ENCODE measurements at places on chromosomes 4 and X.

- no peak for DNase-seq
Observed at GRCh38 chrX:155662282-155662681, 49.5 kb upstream of the TMLHE start.

GRCh38 chr4:107044170-107044569 lies 8.1 kb upstream of the DKK2 start:
- DNase-seq, result no peak

GRCh38 chrX:8864161-8864560 lies 63.0 kb upstream of the FAM9A start:
- no peak for DNase-seq

GRCh38 chr4:170674176-170674575 lies 584.4 kb upstream of the AADAT start:
- no peak for DNase-seq

DNA sequence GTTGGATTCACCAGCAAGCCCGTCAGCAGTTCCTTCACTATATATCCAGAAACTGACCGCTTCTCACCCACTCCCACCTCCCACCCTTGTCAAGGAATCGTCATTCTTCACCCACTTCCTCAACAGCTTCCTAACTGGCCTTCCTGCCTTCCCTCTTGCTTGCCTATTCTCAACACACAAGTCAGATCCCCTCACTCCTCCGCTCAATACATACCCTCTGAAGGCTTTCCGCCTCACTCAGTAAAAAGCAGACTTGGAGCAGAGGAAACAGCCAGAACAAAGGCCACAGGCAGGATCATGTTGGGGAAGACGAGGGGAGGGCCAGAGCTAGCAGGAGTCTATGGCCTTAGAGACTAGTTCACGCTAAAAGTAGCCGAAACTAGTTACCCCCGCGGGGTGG lies 23.7 kb downstream of the RWDD4 start:
- no peak for DNase-seq

DNA sequence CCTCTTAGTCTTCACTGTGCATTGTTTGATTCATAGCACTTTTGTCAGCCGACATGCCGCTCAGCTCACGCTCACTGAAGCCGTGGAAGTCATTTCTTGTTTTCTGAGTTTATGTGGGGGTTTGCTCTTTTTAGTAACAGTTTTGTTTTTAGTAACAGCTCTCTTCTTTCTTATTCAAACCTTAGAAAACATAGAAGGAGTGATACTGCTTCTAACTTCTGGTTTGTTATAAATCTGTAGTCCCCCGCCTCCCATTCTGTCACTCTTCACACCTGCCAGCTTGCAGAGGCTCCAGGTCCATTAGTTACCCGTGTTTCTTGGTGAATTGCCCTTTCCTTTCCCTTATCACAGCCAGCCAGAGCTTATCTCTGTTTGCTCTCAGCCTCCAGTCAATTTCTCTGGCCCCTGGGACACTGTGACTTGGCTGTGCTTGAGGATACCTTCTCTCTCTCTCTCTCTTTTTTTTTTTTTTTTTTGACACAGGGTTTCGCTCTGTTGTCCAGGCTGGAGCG lies 50.5 kb downstream of the GRK4 start:
- DNase-seq, result no peak

DNA sequence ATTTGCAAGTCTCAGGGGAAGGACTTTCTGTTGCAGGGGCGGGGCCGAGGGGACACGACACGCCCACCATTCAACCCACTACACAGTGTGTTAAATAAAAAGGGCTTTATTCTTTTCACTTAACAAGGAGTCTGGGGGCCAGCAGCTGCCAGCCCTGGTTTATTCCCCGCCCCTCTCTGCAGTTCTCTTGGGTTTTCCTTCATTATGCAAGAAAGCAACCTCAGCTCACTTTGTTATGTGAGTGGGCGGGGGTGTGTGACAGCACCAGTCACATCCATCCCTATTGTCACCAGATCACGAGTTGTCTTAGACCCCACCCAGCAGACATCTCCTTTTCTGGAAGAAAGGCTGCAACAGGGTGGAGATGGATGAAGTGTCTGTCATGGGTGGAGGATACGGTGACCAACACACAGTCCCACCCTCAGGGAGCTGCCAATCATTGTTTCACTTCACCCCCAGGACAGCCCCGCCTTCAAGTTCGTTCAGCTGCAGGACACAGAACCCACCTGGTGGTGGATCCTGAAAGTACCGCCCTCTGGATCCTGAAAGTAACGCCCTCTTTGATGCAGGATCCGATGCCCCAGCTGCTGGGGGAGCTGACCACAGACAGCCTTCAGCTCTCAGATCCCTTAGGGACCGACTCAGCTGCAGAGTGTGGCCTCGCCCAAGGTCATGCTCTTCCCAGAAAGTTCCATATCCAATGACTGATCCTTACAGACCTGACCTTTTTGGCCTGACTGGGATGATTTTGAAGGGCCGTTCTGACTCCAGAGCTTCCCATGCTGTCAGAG lies 79.6 kb downstream of the SMIM20 start:
- no peak for DNase-seq

DNA sequence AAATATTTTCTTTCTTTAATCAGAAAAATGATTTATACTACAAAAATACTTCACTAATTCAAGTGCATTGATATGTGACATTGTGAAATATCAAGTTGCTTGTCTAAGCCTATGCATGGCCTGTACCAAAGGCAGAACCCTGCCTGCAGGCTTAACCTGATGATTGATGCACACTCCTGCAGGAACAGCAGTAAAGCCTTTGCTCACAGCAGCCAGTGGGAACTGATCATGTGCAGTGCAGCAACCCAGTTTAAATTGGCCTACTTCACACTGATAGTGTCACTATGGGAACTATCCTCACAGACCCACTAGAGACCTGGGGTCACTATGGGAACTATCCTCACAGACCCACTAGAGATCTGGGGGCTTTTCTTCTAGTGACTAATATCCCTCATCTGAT lies 603.8 kb downstream of the RAPGEF2 start:
- DNase-seq, result no peak

GRCh38 chrX:76172325-76172893 lies 453 bp upstream of the PBDC1 start:
- DNase-seq, result no peak

DNA sequence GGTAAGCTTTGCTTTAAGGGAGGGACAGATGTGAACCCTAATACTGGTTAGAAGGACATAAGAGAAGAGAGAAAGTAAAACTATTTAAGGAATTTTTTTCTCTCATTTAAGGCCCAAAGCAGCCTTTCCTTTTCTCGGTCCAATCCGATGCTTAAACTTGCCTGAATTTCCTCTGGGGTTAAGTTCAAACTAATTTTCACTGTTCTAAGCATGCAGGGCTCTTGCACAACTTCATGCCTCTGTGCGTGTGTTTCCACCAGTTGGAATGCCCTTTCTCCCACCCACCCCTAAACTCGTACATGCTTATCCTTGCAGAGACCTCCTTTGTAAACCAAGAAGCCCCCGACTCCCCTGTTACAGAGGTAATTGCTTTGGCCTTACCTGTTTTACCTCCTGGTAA lies 204.7 kb downstream of the CBR4 start:
- DNase-seq, result no peak

- DNase-seq, result no peak
Observed at GRCh38 chrX:7086384-7086783, 61.1 kb upstream of the STS start.

GRCh38 chrX:34884817-34885216 lies 57.8 kb upstream of the FAM47B start:
- DNase-seq, result no peak

GRCh38 chr4:48571471-48571870 lies 81.4 kb downstream of the ZAR1 start:
- DNase-seq, result no peak

GRCh38 chrX:37746218-37746941 lies 33.5 kb upstream of the CYBB start:
- DNase-seq, result no peak

- DNase-seq, result no peak
Observed at GRCh38 chr4:140311257-140311835, 62.1 kb upstream of the SCOC start.

DNA sequence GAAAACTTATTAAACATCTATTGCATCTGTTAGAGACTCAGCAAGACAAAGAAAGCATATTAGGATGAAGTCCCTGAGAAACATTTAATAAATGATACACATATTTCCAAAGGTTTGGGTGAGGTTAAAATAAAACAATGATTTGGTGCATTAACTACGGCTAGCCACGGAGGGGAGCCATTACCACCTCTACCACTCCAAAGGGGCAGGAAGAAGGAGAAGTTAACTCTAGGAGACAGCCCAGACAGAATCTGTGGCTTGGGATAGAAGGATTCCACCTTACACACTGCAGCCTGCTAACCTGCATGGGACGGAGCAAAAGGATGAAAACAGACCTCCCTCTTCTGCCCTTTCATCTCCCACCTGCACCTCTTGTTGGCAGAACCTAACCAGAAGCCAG lies 189.1 kb upstream of the C1QTNF7 start:
- no peak for DNase-seq

DNA sequence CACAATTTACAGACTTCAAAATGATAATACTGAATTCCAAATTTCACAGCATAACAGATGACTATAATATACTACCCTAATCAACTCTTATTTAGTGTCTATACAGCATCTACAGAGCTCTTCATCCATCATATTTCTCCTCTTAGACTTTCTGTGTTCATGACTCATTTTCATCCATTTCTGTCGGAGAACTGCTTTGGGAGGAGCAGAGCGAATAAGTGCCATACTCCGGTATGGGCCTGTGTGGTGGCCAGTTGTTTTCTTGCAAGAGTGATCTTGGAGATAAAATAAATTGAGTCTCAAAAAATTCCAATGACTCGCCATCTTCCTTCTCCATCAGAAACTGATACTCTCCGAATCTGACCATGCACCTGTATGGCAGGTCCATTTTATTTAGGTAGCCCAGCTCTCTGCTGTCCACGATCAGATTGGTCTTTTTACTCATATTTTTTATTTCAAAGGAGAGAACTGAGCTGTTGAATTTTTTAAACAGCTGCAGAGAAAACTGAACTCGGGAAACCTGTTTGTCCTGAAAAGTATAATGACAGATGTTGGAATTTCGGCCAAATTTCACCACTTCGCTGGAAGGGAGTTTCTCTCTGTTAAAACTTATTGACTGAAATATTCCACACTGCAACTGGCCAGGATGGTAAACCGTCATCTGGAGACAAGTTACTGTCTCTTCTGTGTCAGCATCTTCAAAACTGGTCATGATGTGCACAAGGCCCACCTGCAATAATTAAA lies 7.8 kb downstream of the TIFA start:
- no peak for DNase-seq

GRCh38 chr4:126899331-126899801 lies 733.4 kb upstream of the INTU start:
- no peak for DNase-seq

- DNase-seq, result no peak
Observed at GRCh38 chrX:72349190-72349589, 43.5 kb upstream of the CITED1 start.

- DNase-seq, result no peak
Observed at GRCh38 chr4:151099976-151100417, 569 bp downstream of the RPS3A start.

GRCh38 chrX:26411045-26411444 lies 195.1 kb downstream of the MAGEB5 start:
- DNase-seq, result no peak

DNA sequence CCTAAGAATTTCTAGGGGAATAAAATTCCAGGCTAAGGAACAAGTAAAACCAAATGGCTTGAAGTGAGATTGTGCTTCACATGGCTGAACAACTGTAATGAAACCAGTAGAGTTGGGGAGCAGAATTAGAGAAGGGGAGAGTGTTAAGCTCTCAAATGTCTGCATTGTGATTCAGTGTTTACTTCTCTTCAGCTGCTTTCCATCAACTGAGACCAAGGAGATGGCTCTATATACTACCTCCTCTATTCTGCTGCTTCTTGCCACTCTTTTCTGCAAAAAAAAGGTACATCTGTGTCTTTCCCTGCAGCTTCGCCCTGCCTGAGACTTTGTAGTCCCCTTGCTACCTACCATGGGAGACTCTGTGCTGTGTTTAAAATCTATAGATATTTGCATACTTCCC lies 73.5 kb downstream of the WDFY3 start:
- DNase-seq, result no peak

DNA sequence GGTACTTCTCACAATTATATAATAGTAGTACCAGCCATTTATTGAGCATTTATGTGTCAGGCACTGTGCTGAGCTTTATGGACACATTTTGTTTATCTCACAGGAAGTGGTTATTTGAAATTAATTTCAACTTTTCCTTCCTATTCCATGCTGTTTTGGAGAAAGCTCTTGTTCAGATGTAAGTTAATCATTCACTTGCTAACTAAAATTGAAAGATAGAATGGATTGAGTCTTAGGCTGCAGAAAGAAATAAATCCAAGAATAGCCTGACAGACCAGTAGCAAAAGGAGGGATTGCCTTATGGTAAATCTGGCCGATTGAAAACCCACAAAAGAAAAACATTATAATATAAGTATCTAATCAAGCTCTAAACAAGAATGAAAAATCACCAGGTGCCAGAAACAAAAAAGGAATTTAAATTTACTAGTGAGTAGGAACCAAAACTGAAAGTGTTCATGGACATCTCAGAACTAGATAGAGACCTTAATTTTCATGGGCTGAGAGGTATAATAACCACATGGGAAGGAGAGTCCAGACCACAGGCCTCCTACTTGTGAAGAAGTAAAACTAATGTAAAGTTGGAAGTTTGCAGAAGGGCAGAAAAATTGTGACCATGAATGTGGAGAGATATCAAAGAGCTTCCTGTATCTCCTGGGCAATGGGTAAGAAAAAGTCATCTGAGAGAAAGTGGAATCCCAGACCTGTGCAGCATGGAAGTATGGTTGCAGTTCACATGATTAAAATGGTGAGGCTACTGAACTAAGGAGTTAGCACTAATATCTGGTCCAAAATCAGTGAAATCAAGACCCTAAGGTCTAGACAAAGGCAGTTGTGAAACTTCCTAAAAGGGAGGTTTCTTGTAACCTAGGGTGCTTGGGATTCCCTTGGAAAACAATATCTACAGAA lies 38.0 kb downstream of the RADX start:
- no peak for DNase-seq

DNA sequence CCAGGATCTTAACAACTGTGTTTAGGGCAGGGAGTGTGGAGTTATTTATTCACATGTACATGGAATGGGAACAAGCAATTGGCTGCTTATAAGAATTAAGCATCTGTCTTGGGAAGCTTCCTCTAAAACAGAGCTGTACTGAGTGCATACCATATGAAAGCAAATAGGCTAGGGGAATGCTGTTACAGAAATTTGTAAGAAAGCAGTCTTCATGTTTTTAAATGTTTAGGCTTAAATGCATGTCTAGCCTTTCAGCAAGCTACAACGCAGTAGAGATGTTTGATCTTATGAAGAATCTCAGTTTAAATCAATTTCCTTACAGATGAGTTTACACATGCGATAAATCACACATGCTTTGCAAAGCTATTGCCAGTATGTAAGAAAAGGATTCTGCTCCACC lies 123.1 kb upstream of the MID1 start:
- no peak for DNase-seq

GRCh38 chrX:134443020-134443419 lies 16.9 kb upstream of the HPRT1 start:
- DNase-seq, result no peak

GRCh38 chr4:98572697-98573096 lies 85.7 kb downstream of the TSPAN5 start:
- no peak for DNase-seq

Data from stimulated activated CD4-positive, alpha-beta T cell treated with anti-CD3 and anti-CD28 coated beads, Interleukin-1b, Interleukin-23, amount 100 ng/mL, for 1 hour (primary cell).